Stimulated activated CD4-positive, alpha-beta T cell treated with anti-CD3 and anti-CD28 coated beads, Interleukin-12 subunit alpha, Interleukin-12 subunit beta, amount 100 ng/mL, for 48 hours (primary cell): ENCODE measurements at places on chromosomes 5 and 9.

DNA sequence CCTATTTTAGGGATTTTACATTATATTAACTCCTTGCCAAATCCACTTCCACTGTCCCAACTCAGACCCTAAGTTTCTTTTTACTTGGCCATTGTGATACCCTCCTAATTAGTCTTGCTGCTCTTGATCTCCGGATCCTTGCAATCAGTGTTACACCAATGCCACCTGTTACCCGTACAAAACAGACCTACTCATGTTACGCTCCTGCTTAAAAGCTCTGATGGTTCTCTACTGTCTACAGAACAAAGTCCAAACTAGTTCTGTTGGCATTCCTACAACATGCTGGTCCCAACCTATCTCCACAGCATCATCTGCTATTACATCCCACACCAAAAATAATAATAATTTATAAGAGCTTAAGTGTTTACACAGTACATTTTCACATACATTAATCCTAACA lies 9.8 kb downstream of the ECPAS start:
- no peak for DNase-seq

DNA sequence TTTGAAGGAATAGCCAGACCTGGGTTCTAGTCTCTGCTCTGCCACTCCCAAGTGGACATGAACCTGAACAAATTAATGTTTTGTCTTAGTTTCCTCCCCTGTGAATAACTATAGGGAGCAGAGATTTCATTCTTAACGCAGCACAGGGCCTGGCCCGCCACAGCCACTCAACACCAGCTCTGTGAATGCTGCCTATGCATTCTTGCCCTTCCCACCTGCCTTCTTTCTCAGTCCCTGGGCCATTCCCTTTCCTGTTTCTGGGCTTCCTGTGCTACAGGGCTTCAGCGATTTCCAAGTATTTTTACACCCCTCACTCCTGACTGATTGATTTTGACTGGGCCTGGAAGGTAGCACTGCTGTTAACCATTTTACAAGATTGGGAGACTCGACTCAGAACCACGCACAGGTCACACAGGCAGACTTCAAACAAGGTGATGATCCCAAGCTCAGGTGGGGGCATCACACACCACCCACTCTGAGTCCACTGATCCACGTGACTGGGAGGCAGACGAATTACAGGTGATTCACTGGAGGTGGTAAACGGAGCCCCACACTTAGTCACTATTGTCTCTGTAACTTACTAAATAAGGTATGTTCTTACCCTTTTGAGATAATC lies 21.4 kb downstream of the PTPN3 start:
- DNase-seq, result no peak

GRCh38 chr5:94433397-94434163 lies 184.8 kb downstream of the KIAA0825 start:
- DNase-seq, result no peak

GRCh38 chr9:2041736-2042135 lies 26.6 kb downstream of the SMARCA2 start:
- no peak for DNase-seq

GRCh38 chr9:70031141-70031545 lies 12.5 kb upstream of the MAMDC2 start:
- DNase-seq, result no peak

DNA sequence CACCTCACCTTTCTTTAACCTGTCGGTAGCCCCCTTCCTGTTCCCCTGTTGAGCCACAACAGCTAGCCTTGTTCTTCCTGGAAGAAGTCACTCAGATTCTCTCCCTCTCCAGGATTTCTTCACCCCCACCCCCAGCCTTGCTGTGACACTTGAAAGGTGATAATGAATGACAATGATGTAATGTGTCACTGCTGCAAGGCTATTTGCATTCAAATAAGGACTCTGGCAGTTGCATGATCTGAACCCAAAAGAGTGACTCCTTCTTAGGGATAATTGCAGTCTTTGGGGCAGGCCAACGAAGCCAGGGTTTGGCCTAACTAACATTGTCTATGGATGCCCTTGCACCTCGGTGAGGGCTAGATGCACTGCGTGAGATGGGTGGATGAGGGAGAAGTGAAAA lies 154.4 kb upstream of the CLINT1 start:
- no peak for DNase-seq
